Fibroblast of villous mesenchyme (primary cell): ENCODE measurements at places on chromosomes 2 and 18. TPM values are rescaled to one million over a fixed set of nuclear protein-coding genes. Genes with fewer than 3 reads are reported as not detected.

DNA sequence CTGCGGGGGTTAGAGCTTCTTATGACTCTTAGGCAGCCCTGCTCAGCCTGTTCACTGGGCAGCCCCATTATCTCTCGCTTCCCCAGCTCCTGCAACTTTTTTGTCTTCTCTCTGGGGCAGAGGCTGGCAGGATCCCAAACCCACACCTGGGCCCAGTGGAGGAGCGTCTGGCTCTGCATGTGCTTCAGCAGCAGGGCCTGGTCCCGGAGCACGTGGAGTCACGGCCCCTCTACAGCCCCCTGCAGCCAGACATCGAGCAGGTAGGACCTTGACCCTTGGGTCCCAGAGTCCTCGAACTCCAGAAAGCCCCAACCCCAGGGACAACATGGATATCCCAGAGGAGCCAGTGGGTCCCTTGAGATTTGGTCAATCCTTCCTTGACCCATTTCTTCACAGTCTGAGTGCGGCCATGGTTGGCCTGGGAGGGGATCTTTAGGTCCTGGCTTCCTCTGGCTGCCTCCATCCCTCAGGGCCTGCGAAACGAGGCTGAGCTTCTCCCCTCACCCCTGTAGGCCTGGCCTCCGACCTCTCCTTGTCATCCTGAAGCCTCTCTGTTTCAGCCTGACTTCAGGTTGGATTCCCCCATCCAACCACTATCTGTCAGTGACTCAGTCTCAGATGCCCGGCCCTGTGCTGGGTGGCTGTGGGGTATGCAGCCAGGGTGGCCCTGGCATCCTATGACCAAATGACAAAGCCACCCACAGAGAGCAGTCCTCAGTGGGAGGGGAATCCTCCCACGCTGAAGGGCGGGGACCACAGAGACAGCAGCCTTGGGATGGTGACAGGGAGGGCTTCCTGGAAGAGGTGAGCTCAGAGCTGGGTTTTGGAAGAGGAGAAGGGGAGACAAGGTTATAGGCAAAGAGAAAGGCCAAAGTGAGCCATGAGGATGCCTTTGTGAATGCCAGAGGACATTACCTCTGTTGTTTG, 214.2 kb downstream of the DYSF start:
- no peak for DNase-seq

Gene KCNS3
- total RNA-seq, result 3.0 and 7.4 TPM in 2 replicates

Gene HOXD4
- total RNA-seq, result 5.5 and 7.8 TPM in 2 replicates

- DNase-seq, result no peak
Measured at GRCh38 chr18:78511666-78512601, 467.7 kb upstream of the SALL3 start.

Gene SPATS2L
- 60.6 and 65.6 TPM in 2 replicates for total RNA-seq

Gene FAM237A
- total RNA-seq, result not detected in 2 replicates
